ENCODE measurements at places on chromosomes 2 and 18.

DNA sequence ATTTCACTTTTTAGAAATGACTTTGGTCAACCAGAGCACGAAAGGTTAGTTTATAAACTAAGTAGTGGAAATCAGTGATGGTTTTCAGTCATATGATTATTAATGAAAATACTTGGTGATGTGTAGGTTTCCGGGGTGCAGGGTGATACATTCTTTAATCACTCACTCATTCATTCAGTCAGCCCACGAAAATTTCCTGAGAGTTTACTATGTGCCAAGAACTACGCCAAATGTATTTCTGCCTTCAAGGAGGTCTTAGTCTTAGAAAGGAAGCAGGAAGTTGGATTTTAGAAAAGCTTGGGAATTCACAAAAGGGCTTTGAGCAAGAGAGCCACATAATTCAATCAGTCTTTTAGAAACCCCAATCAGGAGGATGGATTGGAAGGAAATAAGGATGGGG is 543.6 kb downstream of the PLCL1 start:
- DNase-seq, result no peak

DNA sequence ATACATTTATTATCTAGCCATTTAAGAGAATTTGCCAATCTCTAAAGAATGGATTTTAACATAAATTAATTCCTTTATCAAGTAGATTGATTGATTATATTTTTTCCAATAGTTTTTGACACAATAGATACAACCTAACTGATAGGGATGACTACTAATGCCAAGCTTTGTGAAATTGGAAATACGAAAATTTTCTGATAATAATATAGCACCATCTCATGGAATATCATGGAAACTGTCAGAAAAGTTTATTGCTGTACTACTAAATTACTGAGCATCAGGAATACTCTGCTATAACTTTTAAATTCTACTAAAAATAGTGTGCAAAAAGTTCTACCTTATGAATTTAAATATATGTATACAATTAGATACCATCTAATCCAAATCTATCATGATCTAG is 101.8 kb upstream of the MAP2 start:
- DNase-seq, result no peak

- DNase-seq, result no peak
Observed at GRCh38 chr2:239598011-239598731, 197.4 kb upstream of the HDAC4 start.

- no peak for DNase-seq
Observed at GRCh38 chr18:26119246-26119645, 14.4 kb upstream of the PSMA8 start.

DNA sequence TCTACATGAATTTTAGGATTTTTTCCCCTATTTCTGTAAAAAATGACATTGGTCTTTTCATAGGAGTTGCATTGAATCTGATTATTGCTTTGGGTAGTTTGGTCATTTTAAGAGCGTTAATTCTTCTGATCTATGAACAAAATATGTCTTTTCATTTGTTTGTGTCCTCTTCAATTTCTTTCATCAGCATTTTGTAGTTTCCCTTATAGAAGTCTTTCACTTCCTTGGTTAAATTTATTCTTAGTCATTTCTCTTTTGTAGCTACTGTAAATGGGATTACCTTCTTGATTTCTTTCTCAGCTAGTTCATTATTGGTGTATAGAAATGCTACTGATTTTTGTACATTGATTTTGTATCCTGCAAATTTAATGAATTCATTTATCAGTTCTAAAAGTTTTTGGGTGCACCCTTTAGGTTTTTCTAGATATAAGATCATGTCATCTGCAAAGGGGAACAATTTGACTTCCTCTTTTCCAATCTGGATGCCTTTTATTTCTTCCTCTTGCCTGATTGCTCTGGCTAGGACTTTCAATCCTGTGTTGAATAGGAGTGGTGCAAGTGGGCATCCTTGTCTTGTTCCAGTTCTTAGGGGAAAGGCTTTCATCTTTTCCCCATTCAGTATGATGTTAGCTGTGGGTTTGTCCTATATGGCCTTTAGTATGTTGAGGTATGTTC is 36.6 kb upstream of the AAK1 start:
- DNase-seq, result no peak

Measured in activated naive CD4-positive, alpha-beta T cell (primary cell).